ENCODE measurements at places on chromosomes 5 and 9.

GRCh38 chr5:54646356-54647101, 129.0 kb downstream of the SNX18 start:
- no peak for DNase-seq

DNA sequence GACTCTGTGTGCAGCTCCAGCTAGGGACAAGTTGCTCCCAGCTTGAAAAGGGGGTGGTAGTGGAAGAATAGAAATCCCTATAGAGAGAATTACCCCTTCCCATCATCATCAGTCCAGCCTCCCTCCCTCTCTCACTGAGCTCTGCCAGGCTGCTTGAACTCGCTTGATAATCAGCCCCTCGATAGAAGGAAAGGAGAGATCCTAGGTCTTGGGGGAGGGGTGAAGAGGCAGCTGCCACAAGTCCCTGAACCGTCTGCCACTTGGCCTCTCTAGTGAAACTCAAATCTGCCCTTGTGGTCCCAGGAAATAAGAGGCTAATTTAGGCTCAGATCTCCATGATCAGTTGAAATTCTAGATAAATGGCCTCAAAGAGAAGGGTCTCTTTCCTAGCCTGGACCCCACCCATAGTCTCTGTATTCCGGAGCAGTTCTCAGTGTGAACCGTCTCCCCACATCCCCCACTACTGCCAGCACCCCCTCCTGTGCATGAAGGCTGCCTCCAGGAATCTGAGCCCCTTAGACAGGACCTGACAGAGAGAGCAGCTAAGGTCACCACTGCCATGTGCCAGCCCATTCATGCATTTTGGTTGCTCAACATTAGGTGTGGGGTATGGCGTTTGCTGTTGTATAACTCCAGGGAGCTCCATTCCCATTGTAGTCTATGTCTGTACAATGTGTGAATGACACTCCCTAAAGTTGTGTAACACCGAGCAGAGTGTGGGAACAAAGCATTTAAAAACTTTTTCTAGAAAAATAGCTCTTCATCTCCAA, 5.5 kb downstream of the DNAJB5 start:
- no peak for DNase-seq

GRCh38 chr9:18229992-18230676, 243.8 kb upstream of the ADAMTSL1 start:
- DNase-seq = no peak

DNA sequence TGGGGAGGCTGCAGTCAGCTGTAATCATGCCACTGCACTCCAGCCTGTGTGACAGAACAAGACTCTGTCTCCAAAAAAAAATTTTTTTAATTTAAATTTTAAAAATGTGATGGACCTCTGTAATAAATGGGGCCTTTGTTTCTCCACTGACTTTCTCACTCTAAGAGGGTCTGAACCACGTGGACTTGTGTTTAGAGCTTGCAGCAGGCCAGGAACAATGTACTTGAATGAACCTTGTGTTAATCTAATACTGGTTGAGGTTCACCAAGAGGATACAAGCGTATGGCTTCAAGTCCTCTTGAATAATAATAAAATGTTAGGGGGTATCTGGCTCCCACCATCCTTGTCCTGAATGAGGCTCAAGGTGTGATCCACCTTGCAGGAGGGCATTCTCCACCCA, 14.4 kb upstream of the SLC2A8 start:
- no peak for DNase-seq

DNA sequence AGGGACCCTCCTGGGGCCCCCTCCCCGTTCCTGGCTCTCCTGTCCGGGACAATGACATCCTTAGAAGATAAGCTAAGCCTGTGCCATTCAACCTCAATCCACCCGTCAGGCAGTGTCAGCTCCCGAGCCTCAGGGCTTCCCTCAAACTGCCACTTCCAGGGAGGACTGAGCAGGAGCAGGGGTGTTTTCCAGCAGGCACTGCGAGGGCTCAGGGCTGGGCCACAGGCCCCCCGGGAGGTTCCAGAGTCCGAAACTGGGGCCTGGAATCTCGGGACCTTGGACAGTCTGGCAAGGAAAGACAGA, 26.2 kb downstream of the LHX3 start:
- DNase-seq = no peak

- DNase-seq = no peak
These were observed 48.4 kb downstream of the PSD2 start for GRCh38 chr5:139843991-139844390.

DNA sequence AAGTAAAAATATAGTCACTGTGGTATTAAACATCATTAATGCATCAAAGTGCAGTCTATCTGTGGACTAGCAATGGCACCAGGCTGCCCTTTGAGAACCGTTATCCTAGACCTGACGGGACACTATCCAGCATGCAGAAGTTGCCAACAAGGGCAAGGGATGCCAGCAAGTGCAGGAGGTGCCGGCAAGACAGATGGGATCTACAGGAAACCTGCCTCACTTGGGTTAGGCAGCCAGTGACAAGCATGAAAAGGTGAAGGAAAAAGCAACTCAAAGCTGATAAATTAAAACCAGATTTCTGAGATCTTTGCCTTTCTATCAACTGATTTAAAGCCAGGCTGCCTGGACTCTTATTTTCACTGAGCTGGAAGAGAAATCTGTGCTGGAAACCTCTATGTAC, 315.2 kb upstream of the PDE4D start:
- DNase-seq = no peak

GRCh38 chr9:131679261-131680020, 60.4 kb downstream of the RAPGEF1 start:
- DNase-seq = no peak

DNA sequence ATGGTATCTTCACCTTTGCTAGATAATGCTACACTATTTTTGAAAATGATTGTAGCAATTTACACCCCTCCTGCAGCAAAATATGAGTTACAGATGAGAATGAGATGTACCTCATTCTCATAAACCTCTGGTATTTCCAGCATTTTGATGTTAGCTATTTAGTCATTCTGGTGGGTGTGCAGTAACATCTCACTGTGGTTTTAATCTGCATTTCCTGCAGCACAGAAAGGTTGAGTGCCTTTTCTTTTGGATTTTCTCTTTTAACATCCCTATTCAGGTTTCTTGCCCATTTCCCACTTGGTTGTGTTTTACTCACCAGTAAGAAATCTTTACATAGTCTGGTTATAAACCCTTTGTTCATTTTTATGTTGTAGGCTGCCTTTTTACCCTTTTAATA, 206.2 kb downstream of the NR3C1 start:
- DNase-seq = no peak

DNA sequence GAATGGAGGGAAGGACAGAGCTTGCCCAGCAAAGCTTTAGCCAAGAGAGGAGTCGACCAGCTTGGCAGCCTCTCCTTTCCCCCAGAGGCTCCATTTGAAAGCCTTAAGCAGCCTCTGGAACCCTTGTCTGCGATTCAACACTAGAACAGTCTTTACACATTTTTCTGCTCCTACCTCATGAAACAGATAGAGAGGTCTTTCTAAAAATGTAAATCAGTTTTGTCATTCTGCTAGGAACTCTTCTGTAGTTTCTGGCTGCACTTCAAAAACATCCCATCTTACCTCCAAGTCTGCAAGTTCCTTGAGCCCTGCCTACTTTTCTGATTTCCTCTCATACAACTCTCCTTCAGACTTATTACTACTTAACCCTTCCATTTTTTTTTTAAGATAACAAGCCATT, 70.1 kb downstream of the PDE4D start:
- DNase-seq = no peak

- DNase-seq = peak; percentile 5
These were observed 239.6 kb downstream of the KDM4C start for GRCh38 chr9:6997330-6997729.

DNA sequence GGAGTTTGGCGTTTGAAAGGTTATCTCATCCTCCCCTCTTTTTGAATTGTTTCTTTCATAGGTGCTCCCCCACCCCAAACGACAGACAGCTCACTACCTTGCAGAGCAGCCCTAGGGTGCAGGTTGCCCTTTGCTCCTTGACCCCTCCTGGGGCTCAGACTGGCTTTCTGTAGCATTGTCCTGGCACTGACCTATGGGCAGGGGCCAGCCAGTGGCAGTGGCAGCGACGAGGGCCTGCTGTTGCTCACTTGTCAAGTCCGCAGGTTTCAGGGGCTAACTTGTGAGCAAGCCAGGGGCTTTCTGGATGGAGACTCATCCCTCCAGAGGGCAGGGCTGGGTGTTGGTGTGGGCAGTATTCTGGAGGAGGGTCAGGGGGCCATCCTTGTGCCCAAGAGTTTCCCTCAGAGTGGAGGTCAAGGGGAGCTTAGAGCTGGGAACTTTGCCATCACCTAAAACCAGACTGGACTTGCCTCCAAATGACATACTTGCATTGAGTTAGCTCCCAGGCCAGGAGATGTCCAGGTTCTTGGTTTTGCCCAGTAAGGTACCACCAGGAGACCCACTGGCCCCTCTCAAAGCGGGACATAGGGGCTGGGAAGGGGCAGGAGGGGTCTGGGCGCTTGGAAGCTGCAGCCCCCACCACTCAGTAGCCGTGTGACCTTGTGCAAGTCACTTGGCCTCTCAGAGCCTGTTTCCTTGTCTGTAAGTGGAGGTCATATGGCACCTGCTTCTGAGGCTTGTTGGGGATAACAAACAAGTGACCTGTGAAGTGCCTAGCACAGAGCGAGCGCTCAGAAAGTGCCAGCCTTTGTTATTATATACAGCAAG, 53.5 kb upstream of the CDKN2AIPNL start:
- DNase-seq = no peak

- no peak for DNase-seq
These were observed 35.1 kb downstream of the SH3GLB2 start for GRCh38 chr9:128992995-128993394.

DNA sequence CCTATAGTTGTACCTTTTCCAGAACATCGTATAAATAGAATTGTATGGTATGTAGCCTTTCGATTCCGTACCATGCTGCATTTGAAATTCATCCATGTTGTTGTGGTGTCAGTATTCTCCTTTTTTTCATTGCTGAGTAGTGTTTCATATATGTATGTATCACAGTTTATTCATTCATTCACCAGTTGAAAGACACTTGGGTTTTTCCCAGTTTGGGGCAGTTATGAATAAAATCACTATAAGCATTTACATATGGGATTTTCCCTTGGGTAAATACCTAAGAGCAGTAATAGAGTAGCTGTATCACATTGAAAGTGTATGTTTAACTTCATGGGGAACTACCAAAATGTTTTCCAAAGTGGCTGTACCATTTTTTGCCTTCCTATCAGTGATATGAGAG, 16.1 kb upstream of the FKTN start:
- no peak for DNase-seq

GRCh38 chr5:145887217-145887616, 14.4 kb upstream of the GRXCR2 start:
- DNase-seq = no peak

GRCh38 chr5:76473661-76474060, 70.6 kb downstream of the IQGAP2 start:
- no peak for DNase-seq

DNA sequence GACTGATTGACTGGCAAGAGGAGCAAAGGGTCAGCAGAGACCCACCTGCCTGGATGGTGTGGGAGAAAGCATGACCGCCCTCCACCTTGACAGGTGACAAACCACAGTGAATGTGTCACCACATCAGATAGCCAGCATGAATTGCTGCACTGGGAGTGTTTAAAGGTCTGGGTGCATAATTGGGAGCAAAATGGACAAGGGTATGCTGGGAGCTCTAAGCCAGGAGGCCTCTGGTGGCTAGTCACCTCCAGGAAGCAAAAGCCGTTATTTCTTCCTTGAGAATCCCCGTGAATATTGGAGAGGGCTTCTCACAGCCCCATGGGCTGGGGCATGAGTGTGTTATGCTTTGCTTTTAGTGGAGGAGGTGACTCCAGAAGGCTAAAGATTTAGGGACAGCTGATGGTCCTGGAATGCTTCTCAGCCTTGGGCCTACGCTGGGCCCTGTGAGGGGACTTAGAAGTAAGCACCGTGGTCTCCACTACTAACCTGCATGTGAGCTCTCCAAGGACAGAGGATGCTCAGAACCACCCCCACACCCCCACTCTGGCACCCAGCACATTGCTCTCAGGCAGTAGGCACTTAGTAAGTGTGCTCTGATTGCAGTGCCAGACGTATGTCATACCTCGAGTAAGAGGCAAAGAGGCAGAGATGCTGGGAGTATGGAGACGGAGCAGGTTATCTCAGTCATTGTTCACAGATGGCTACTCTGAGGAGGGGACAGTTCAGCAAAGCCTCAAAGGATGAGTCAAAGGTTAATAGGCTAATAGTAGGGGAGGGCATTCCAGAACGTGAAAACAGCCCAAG, 9.1 kb upstream of the IRF1 start:
- DNase-seq = no peak

DNA sequence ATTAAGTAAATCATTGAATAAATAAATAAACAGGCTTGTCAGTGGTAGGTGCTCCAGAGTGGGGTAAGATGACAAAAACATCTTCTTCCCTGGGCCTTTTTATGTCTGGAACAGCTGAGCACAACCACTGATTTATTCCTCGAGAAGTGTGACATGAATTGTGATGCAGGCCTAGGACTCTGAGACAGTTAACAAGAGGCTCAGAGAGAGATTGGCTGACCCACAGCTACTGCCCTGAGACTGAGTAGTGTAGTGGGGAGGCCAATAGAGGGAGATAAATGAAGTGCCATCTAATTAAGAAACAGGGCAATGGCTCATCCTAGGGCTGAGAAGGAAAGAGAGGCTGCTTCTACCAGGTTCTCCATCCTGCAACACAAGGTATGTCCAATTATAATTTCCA, 369.3 kb upstream of the TRPC7 start:
- DNase-seq = no peak

- no peak for DNase-seq
These were observed 1.4 kb downstream of the ZFR start for GRCh38 chr5:32443145-32443540.

DNA sequence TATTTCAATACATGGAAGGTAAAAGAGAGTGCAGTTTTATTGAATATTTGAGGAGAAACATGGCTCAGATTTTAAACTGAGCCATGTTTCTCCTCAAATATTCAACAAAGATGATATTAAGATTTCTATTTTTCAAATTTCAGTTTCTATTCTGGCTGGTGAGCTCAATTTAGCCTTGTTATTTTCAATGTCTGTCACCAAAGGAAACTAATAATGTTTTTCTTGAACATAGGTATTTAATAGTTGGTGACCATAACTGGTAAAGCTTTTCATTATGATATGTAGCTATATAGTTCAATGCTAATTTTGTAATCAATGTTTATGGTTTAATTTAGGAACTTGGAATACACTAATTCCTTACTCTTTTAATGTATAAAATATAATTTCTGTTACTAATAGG, 177.4 kb downstream of the FER start:
- DNase-seq = no peak

- DNase-seq = no peak
These were observed 315.3 kb downstream of the DNAH5 start for GRCh38 chr5:13629218-13629617.

DNA sequence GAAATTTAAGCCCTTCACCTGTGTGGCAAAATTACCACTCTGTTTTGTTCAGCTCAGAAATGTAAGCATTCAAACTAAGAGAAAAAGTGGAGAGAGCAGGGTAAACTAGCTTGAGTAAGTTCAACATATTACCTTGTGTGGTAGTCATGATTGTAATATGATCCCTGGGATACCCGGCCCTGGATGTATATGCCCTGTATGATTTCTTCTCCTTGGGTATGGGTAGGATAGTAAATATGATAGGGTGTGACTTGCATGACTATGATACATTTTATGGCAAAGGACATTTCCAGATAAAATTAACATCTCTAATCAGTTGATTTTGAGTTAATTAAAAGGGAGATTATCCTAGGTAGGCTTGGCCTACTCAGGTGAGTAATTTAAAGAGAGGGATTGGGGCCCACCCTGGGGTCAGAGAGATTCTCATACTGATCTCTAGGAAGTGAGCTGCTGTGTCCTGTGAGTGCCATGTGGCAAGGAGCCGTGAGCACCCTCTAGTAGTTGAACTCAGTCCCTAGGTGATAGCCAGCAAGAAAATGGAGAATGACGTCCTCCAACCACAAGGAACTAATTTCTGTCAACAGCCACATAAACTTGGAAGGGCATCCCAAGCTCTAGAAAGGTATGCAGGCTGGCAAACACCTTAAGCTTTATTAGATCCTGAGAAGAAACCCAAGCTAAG, 62.2 kb upstream of the ANXA1 start:
- no peak for DNase-seq
